ENCODE measurements at places on chromosomes 12 and 14.

DNA sequence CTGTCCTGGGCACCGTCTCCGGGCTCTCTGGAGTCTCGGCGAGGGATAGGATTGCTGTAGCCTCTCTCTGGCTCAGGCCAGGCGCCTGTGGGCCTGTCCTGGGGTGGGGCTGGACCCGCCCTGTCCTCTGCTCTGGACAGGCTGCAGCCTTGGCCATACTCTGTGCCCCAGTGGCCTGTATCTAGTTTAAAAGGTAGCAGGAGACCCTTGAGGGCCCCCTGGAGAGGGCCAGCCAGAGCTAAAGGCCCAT, 1.8 kb downstream of the KIF26A start:
- no peak for DNase-seq

DNA sequence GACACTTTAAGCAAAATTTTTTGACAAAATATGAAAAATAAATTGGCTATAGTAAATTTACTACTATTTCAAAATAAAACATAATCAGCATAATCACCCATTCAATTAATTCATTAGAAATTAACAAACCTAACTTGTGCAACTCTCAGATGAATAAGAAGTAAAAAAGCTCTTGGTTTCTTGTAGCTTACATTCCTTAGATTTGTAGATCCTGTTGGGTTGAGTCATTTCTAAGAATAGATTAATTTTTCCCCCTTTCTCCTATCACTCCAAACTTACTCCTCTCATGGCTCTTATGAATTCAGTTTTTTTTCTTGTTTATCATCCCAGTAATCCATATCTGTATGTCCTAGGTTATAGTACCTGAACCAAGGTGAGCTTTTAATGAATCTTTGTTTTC, 230.9 kb upstream of the LRIG3 start:
- no peak for DNase-seq

GRCh38 chr12:117036547-117036946, 62.7 kb downstream of the TESC start:
- DNase-seq, result no peak

DNA sequence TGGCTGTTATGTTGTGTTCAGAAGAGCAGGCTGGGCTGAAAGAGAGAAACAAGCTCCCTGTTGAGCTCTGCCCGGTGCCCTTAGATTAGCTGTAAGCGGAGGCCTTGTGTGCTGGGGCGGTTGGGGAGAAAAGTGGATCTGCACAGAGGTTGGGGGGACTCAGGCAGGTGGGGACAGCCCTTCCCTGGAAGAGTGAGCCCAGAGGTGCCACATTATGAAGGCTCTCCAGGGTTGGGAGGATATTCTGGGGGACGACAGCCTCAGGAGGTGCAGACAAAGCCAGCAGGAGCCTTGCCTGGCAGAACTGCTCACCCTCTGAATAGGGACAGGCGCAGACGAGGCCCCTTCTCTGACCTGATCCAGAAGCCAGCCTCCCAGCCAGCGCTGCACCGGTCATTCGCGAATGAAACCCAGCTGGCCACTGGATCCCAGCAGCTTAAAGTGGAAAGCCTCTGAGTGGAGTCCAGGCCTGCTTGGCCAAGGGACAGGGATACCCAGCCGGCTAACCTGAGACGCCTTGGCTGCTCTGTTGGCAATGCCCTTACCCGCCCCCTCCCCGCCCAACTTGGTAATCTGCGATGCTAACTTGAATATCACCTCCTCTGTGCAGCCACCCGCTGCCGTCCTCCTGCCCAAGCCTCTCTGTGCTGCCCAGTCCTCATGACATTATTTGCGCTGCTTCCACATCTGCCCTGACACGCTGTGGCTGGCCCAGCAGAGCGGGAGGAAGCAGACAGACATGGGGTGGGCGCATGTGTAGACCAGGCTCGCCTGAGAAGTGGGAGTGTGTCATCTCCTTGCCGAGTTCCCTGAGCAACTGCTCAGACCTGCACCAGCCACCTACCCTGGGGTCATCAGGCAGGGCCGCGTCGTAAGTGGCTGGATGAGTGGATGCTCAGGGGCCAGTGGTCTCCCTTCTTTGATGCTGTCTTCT, 5.6 kb downstream of the HIP1R start:
- DNase-seq, result no peak

DNA sequence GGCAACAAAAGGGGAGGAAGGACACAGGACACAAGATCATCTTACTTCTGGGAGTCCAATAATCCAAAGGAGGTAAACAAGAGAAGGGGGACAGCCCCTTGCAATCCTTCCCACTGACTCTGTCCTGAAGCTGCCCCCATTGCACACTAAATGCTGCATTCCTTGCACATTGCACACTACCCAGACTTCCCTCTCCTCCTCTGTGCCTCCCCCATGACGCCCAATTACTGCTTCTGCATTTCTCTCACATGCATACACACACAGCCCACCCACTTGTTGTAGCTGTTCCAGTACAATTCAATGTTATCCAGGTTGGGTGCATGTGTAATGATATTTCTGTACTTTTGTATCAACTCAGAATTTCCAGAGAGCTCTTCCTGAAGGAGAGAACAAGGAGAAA, 5.5 kb downstream of the NDRG2 start:
- no peak for DNase-seq

DNA sequence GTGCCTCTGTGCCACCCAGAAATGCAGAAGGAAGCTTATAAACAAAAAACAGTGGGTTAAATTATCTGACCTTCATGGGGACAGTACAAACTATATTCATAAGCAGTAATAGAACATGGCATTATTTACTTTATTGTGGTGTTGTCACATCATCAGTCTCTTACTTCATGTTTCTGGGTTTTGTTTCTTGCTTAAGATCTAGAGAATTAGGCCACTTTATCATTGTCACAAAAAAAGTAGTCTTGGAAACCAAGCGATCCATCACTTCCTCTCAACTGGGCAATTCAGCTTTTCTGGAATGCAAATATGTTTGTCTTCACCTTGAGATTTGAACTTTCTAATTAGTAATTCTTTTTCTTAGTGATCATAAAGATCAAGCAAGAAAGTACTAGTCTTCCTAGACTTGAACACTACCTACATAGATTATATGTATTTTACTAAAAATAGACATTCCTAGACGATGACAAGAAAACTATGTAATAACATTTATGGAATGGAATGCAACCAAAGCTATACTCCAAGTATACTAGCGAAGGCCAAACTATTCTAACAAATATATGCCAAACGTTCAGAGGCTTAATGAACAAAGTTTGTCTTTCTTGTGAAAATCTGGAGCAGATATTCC, 363.4 kb downstream of the DAD1 start:
- no peak for DNase-seq

GRCh38 chr12:34207858-34208257, 185.6 kb downstream of the ALG10 start:
- no peak for DNase-seq

DNA sequence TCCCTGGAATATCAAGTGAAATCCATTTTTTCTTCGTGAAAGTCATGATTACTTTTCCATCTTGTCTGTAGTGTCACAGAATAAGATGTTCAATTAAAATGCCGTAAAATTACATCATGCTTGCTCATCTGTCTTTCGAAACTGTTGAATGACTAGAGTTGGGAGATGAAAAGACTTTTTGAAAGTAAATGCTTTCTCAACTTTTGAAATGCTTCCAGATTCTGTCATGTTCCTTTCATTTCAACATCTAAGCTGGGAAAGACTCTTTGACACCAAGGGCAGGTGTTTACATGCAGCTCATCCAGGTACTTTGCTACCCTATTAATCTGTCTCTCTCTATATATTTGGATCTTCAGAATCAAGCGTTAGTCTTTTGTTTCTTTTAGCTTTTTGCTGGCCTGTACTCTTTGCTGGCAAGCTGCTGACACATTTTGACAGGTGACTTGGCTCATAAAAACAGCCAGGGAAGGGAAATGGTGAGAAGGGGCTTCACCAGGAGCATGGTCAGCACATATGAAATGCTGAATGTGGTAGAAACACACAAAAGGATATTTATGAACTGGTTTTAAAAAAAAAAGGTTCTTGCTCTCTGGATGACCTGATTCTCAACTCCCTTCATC, 77.0 kb upstream of the METAP2 start:
- DNase-seq, result peak; percentile 15

- no peak for DNase-seq
Observed at GRCh38 chr12:46343118-46343852, 29.3 kb downstream of the SLC38A2 start.

- DNase-seq, result no peak
Observed at GRCh38 chr12:62351326-62351725, 91.1 kb downstream of the USP15 start.

- DNase-seq, result no peak
Observed at GRCh38 chr12:95605087-95605486, 53.8 kb upstream of the USP44 start.

DNA sequence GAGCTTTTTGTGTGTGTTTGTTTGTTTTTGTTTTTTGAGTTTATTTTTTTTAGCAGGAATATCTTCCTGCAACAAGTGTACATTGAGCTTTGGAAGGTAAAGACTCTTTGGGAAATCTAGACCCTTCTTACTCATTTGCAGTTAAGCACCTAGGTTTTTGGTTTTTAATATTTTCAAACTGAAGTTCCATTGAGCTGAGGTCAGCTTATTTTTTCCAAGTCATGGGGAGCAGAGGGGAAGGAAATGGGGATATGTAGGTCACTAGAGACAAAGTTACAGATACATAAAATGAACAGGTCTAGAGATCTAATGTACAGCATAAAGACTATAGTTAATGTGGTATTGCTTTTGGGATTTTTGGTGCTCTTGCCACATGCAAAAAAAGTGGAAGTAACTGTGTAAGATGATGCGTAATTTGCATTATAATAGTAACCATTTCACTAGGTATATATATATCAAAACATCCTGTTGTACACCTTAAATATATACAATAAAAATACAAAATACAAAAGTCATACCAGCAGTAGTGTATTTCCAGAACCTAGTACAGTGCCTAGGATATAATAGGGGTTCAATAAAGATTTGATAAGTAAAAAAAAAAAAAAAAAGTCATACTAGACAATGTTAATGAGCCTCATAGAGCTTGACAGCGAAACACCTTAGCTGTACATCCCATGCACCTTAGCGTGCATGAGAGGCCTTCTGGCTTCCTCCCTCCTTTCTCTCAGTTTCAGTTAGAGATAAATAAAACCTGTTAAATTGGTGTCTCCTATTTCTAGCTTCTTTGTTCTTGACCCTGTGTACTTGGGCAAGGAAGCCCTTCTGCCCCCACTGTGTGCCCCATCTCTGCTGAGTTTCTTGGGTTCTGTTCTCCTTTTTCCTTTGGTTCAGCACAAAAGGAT, 22.7 kb downstream of the CGRRF1 start:
- DNase-seq, result no peak

DNA sequence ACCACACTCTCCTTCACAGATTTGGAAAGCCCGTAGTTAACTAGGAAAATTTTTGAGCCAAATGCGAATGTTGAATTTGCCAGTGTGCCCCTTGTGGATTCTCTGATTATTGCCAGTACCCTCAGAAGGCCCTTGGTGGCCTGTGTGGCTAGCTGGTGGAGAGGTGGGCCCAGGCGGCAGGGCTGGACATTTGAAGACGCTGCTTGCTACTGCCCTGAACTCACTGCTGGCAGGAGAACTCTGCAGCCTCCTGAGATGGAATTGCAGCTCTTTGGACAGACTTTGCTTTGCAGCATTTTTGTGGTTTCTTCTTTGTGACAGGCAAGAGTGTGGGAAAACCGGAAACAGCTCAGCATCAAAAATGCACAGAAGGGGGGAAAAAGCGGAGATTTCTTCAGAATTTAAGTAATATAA, 97.6 kb downstream of the TGFB3 start:
- no peak for DNase-seq

DNA sequence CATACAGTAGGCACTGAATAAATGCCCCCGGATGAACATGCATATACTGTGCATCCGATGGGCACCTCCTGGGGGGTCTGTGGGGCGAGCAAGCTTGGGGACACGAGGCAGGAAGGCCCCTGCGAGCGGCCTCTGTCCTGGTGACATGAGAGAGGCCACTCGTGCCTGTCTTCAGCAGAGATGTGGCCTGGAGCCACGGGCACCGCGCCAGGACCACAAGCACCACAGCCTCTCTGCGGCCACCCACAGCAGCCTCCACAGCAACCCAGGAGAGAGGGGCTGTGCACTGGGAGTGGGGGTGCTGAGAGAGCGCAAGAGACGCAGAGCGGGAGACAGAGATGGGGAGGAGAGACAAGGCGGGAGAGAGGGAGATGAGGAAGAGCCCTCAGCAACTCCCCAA, 118.5 kb downstream of the RFLNA start:
- no peak for DNase-seq

GRCh38 chr14:76705214-76705613, 56.1 kb upstream of the VASH1 start:
- DNase-seq, result no peak

DNA sequence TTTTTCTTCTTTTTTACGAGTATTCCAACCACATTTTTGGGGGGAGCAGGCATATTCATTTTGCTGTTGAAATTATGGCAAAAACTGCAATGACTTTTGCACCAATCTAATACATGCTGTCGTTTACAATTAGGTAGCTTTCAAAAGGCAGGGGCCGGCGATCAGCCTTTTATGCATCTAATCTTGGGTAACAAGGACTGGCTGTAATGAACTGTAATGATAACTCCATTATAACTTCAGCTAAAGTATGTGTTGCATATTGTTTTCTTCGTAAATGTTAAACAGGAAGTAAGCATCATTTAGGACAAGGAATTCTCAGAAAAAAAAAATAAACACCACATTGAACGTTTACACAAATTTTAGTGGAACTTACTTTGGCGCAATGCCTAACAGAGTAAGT, 30.3 kb upstream of the KLRF1 start:
- no peak for DNase-seq

- peak; percentile 7 for DNase-seq
Observed at GRCh38 chr14:58151133-58152013, 640 bp downstream of the ARMH4 start.

GRCh38 chr12:75390899-75391538, at the start of gene GLIPR1L2:
Gene GLIPR1L2, plus strand, starts transcription at chr12:75391089. Its CDS starts 28 bp downstream, at chr12:75391117.
- DNase-seq, result peak; percentile 10

- no peak for DNase-seq
Observed at GRCh38 chr12:76696186-76696585, 67.7 kb upstream of the ZDHHC17 start.

- DNase-seq, result no peak
Observed at GRCh38 chr14:77885367-77885766, 85.5 kb downstream of the ADCK1 start.

GRCh38 chr12:123102366-123102765, 48.5 kb downstream of the PITPNM2 start:
- DNase-seq, result no peak

DNA sequence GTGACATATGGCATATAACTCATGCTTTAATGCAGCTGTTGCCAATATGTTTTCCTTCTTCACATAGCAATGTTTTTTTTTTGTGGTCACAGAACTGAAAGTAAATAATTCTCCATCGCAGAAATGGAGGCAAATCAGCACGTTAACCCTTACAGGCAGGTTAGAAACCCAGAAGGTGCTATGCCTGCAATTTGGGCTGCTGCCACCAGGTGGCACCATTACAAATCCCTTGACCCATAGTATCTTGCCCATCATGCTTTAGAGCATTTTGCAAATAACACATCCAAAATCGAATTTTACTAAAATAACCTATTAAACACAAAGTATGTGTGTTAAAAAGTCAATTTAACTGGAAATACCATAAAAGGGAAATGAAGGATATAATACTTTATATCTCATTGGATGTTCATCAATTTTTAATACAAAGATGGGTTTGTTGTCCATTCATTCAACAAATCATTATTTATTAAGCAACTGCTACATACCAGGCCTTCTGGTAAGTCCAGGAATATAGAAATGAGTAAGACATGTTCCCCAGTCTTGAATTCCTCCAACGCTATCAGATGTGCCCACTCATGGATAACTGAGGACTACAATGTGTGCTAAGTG, 340.1 kb downstream of the GLT1D1 start:
- DNase-seq, result no peak
